NCI-H1105 (cell line): ENCODE measurements at places on chromosomes 11 and 22.

DNA sequence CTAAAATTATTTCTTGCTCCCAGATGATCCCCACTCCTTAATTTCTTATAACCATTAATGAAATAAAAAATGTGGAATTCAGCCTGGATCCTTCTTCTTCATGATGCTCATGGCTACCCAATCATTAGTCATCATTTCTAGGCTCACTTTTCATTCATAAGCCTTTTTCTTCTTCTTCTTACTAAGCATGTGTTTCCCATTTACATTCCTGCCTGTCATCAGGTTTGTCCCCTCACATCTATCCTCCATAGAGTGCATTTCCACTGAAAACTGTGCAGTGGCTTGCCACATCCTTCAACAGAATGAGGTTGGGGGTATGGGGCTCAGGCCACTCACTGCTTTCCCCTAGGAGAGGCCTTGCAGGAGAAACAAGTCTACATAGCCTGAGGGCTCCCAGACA lies 35.8 kb upstream of the NTM start:
- DNase-seq = no peak

DNA sequence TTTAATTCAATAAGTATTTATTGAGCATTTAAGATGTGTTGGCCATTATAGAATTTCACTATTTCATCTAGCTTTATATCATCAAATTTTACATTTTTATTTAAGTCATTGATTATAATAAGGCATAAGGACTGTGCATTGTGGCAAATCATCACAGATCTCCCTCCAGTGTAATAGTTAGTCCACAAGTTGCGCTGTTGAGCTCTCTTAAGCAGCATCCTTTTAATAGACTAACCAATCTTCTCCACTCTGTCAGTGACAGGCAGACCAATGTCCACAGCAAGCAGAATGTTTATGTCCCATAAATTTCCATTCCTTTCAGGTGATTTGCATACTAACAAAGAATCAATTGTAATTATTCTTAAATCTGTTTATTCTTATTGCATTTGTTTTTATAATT lies 595.3 kb upstream of the CCDC90B start:
- DNase-seq = no peak

DNA sequence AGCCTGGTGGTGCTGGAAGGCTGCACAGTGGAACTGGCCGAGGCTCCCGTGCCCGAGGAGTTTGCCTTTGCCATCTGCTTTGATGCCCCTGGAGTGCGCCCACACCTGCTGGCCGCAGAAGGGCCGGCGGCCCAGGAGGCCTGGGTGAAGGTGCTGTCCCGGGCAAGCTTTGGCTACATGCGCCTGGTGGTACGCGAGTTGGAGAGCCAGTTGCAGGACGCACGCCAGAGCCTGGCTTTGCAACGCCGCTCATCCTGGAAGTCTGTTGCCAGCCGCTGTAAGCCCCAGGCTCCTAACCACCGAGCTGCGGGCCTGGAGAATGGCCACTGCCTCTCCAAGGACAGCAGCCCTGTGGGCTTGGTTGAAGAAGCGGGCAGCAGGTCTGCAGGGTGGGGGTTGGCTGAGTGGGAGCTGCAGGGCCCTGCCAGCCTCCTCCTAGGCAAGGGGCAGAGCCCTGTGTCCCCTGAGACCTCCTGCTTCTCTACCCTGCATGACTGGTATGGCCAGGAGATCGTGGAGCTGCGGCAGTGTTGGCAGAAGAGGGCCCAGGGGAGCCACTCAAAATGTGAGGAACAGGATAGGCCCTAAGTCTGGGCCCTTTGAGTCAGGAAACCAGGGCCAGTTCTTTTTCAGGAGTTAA lies 1.9 kb upstream of the SMDT1 start:
- DNase-seq = no peak

DNA sequence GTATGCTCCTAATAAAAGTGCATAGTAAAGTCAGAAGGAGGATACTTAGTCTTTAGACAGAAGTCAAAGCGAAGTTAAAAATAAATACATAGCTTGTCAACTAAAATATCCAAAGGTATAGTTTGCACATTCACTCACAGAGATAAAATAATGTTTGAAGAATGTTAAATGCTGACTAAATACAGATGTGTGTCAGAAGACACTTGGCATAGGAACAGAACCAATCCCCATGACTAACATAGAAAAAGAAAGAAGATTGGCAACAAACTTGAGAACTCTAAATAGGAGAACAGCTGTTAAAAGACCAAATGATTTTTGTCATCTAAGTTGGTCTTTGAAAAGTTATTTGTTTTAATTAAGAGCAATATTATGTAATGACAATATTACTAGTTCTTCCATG lies 1172.1 kb upstream of the RAG2 start:
- no peak for DNase-seq

DNA sequence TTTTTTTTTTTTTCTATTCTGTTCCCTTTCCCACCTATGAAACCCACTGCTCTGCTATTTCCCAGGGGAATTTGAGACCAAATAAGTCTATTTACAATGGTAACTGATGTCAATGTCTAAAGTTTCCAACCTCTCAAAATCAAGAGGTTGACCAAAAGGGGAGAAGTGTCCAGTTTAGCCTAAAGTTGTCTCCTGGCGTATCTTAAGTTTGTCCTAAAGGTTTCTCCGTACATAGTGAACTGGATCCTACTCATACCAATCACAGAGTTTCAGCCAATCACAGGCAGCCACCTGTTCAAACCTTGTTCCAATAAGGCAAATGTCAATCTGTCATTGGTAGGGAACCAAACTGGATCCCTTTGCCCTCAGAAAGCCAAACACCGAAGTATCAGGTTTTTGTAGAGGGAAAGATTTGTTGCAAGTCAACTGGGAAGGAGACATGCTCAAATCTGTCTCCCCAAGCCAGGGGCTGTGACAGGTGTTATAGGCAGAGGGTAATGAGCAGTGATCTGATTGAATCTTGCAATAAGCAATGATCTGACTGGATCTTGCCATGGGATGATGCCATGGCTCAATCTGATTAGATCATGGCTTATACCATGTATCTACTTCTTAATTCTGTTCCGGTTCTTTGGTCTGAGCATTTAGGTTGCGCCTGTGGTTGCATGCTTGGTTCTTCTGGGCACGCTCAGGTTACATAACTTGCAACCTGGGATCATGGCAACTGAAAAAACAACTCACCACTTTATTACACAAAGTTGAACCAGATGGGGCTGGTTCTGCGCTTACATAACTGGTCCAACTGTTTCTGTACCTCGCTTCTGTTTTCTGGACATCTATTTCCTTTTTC lies 1.1 kb upstream of the VPS37C start:
- peak; percentile 25 for DNase-seq

DNA sequence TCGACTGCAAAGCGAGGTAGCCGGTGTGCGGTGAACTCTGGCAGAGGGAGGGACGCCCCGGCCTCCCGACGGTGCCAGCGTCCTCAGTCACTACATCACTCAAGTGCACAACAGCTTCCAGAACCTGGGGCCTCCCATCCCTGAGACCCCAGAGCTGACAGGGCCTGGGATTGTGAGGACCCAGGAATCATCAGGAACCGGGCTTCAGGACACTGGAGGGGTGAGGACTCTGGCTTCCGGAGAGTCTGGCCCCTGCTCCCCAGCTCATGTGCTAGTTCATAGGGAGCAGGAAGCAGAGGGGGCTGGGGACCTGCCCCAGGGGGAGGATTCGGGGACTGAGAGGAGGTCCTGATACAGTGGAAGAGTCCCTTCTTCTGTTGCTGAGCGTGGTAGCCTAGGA lies 4.6 kb downstream of the ART5 start:
- DNase-seq = no peak

DNA sequence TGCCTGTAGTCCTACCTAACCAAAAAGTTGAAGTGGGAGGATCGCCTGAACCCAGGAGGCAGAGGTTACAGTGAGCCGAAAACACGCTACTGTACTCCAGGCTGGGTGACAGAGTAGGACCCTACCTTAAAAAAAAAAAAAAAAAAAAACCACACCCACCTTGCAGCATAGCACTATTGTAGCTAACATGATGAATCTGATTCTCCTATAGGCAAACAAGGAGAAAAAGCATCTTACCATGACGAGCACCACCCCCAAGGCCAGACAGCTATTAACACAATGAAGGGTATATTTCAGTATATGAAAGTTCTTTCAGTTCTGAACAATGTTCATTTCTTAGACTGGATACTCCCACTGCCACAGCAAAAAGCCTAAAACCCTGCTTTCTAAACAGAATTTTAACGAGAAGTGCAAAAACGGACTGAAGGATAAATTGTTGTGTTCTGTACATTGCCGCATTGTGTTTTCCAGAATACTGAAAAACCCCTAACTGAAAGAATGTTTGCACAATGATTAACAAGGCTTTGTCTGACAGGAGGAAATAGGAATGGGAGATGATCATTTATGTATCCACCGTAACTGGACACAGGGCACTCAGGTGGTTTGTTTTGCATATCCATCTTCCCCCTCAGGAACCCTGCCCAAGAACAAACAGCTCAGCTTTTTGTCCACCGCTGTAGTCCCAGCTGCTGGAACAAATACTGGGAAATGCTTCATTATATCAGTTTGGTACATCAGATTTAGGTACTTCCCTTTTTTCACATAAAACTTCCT lies 8.9 kb downstream of the PISD start:
- DNase-seq = no peak

DNA sequence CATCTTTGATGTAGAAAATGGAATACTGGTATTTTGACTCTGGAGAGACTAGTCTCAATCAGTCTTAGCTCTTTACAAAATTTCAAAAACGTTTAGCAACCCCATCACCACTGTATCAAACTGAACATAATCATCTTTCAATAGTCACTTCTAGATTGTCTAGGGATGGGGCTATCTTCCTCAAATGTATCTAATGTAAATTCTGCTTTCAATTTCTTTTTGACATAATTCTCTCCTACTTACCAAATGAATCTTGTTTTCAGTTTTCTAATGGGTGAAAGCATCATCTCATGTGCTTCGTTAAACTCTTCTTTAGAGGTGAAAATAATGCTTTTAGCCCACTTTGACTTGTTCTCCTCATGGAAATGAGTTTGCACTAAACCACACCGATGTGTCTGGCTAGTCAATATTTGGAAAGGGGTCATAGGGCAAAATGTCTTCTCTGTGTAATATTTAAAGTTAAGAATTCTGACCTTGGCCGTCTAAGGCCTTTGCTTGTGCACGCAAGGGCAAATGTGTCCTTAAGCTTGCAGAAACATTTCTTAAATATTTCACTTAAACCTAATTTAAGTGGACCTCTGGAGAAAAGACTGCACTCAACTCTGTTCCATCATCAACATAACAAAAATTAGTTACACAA lies 5.2 kb downstream of the SIK3 start:
- no peak for DNase-seq

- no peak for DNase-seq
Measured at GRCh38 chr22:48389916-48390315, 1437.8 kb downstream of the BRD1 start.

GRCh38 chr11:125871391-125872137 lies 15.9 kb upstream of the HYLS1 start:
- peak; percentile 43 for DNase-seq

DNA sequence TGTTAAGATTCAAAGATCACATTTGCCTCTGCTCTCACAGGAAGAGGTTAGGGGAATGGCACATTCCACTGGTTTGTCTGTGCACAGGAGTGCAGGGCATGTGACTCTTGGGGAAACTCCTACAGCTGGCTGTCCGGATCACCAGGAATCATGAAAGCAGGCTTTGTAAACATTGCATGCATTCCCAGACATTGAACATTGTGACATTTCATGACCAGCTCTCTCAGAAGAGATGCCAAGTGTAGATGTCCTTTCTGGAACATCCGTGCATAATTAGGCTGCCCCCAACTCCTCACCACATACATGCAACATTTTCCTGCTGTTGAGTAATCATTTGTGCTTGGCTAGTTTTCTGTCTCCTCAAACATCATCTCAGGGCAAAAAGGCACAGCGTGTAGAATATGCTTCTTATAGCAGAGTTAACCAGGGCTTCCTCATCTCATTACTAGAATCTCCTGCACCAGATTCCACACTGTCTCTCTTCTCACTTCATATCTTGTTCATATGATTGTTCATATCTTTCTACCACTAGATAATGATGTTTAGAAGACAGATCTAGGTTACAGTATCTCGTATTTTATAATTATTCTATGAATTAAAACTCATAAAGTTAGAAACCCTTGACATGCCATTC lies 694.7 kb downstream of the NTM start:
- no peak for DNase-seq

DNA sequence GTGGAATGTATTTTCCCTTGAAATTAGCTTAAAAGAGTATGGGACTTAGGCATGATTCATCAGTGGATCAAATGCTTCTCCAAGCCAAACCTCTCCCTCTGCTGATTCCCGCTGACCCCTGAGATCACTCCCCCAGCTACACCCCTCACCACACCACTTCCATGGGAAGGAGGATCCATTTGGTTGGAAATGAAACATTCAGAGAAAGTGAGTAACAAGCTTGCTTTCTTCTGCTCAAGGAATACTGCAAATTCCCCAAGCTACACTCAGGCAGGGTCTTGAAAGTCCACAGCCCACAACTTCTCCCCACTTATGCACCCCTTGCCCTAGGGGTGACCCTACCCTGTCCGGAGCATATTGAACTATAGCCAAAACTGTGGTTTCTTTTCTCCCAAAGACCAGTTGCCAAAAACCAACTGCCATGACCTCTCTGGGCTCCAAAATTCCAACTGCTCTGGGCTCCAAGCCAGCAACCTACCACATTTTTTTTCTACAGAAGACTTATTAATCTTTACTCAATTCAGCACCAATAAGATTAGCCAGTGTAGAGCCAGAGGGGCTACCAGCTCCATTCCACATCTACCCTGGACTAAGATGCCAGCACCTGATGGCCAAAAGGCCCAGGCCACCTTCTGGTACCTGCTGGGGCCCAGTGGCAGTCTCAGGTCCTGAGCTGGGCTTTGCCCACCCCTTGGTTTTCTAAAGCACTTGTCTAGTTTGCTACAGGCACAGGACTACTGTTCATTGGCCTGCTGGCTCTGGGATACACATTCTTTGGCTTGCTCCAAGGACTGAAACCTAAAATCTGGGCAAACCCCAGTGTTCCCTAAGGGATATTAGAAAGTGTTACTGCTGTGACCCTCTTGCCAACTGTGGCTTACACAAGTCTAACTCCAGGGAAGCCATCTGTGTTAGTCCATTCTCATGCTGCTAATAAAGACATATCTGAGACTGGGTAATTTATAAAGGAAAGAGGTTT lies 101.1 kb downstream of the MICAL3 start:
- DNase-seq = no peak

GRCh38 chr11:68711114-68711513 lies 26.8 kb downstream of the GAL start:
- no peak for DNase-seq
